Cardiac septum (tissue), 1 donor: ENCODE measurements at places on chromosomes 11 and 22.

DNA sequence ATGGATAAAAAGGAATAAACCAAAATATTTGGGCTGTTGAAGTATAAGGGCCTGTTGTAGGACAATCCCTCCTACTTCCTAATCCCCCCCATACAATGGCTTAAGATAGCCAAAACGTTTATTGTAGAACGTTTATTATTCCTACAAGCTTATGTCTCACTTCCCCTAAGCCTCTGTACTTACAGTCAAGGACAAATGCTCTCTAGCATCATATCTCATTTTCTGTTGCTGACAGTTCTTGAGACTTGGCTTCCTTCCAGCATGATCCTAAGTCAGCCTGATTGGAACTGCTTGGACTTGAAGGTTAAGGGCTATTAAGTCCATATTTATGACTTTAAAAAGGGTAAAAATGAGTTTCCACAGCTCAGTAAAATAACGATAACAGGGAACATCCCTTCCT, 8.8 kb downstream of the MISFA start:
- DNase-seq, result no peak

DNA sequence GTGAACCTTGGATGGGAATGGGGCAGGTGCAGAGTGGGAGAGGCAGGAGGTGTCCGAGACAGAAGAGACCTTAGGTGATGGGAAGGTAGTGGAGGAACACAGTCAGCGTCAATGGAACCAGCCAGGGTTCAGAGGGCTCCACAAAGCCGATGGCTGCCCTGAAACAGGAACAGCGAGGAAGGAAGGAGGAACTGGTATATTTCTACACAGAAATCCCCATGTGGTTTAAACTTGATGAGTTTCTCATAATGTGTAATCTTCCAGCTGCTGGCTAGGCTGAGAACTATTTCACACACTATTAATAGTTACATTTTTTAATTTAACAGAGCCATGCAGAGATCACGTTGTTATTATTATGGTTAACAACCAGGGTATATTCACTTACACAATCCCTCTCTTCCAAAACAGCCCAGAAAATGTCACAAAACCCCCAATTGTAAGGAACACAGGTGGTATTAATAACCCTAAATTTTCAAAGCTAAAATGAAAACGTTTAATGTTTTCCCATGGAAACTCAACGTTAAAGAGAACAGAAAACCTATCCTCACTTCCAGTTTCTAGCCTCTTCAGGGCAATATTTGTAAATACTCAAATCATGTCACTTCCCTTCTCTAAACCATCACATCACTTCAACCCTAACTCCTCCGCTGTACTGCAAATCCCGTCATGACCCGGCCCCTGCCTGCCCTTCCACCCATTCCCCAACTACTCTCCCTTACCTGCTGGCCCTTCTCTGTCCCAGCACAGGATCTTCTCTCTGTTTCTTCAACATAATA, 74.5 kb upstream of the ARFGAP3 start:
- peak; percentile 75 for DNase-seq

DNA sequence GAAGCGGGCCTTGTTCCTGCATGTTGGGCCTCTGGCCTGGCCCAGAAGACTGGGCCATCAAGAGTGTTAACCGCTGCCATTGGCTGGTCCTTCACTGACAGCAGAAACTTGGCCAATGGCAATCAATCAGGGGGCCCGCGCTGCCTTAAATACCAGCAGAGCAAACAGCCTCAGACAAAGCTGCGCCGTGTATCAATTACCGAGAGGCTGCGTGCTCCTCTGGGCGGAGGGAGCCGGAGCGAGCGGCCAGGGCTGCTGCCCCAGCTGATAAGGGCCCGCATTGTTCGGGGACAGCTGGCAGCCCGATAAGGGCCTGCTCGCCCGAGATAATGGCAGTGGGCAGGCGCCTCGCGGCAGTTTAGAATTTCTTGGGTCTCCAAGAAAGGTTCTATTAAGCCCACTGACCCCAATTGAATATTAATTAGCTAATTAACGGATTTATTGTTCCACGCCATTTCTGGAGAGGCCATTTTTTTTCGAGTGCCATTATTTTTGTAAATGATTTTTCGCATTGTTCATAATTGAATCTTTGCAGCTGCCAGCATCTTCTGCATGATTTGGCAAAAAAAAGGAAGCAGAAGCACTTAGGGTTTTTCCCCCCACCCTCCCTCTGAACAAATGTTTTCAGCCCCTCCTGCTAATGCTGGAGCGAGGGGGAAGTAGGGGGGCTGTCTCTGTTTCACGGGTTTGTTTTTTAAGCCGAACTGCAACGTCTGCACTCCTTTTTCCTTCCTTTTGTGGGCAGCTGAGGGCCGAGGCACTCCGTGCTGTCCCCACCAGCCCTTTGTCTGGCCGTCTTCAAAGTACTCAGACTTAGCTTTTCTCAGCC, 37.6 kb upstream of the RIC3 start:
- no peak for DNase-seq

GRCh38 chr11:27274854-27275395, 88.1 kb downstream of the CCDC34 start:
- DNase-seq, result no peak

DNA sequence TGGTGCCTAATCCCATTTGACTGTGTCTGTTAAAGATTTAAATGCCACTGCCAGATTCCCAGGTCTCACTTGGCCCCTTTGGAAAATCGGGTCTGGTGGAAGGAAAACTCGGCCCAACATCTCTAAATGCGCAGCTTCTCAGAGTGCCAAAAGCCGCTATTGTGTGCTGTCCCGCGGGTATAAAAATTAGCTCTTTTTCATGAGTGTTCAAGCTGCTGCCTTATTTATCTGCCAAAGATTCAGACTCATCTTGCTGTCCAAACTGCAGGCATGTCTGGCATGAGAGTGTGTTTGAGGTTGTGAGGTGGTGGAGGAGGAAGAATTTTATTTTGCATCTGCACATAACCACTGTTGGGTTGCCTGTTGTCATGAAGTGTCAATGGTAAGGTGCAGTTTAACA, 91.4 kb downstream of the NELL1 start:
- DNase-seq, result no peak

GRCh38 chr11:64291262-64291751, at the start of gene KCNK4:
Gene KCNK4, plus strand, starts transcription at chr11:64291302. Its CDS starts 1,717 bp downstream, at chr11:64293019.
- no peak for DNase-seq

DNA sequence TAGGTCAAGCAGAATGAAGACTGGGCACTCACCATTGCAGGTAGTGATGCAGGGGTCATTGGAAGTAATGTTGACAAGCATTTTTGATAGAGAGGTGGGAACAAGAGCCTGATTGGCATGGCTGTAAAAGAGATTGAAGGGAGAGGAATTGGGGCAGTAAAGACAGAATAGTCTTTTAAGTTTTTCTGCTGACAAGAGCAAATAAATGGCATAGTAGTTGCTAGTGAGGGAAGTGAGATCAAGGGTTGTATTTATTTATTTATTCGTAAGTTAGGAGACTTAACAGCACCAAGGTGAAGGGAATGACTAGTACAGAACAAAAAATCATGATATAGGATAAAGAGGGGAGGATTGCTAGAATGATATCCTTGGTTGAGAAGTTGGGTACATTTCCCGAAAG, 11.0 kb downstream of the SYT9 start:
- no peak for DNase-seq

- no peak for DNase-seq
Measured at GRCh38 chr22:40718250-40719204, 39.2 kb downstream of the MCHR1 start.

GRCh38 chr11:16454289-16454863, 98.0 kb upstream of the SOX6 start:
- DNase-seq, result no peak

- DNase-seq, result no peak
Measured at GRCh38 chr11:105589346-105589745, 20.5 kb upstream of the GRIA4 start.
